ENCODE measurements at places on chromosomes 4 and X. TPM values are rescaled to one million over a fixed set of nuclear protein-coding genes. Genes with fewer than 3 reads are reported as not detected.

DNA sequence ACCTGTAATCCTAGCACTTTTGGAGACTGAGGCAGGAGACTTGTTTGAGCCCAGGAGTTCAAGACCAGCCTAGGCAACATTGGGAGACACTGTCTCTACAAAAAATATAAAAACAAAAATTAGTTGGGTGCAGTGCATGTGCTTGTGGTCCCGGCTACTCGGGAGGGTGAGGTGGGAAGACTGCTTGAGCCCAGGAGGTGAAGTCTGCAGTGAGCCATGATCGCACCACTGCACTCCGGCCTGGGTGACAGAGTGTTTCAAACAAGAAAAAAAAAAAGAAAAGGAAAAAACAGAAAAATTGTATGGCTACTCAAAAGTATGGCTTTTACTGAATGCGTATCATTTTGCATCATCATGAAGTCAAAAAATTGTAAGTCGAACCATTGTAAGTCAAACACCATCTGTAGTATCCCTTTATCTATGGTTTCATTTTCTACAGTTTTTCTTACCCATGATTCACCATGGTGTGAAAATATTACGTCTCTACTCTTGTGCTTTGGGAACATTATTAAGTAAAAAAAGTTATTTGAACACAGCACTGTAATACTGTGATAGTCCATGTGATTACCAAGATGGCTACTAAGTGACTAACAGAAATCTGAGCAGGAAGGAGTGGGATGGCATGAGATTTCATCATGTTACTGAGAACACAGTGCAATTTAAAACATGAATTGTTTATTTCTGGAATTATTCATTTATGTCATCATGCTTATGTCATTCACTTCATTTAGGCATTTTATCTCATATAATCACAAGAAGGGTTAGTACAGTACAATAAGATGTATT, 26.5 kb upstream of the MANBA start:
- DNase-seq = no peak

- DNase-seq = no peak
Measured at GRCh38 chrX:4764888-4765287, 1051.4 kb upstream of the PRKX start.

- no peak for DNase-seq
Measured at GRCh38 chrX:132766452-132766851, 192.0 kb downstream of the HS6ST2 start.

DNA sequence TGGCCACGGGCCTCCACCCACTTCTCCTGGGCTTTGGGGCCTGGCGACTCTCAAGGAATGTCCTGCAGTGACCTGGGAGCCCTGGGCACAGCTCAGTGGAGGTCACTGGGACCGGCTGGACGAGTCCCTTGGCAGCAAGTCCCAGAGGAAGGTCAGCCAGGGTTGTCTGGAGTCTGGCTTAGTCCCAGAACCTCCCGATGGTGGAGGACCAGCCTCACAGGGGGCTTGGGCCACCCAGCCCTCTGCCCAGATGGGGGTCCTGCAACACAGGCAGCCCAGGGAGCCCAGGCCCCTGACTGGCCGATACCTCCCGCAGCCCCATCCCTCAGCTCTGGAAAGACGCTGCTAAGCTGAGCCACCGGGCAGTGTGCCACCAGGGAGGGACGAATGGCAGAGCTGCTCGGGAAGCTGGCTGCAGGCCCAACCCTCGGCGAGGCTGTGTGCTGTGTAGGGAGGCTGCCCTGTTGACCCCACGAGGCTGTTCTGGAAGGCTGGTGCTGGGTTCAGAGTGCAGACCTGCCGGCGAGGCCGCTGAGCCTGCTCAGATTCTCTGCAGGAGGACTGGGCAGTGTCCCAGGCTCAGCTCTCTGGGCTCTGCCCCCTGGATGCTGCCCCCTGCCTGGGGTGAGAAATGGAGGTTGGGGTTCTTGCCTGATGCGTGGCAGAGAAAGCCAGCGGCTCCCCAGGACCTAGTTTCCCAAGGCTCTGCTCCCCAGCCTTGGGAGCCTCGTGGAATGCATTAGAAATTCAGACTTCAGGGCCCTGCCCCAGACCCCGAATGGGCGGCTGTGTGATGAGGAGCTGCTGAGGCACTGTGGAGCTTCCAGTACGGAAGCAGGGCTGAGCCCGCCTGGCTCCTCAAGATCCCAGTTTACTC, 61.7 kb downstream of the ADRA2C start:
- peak; percentile 96 for DNase-seq

DNA sequence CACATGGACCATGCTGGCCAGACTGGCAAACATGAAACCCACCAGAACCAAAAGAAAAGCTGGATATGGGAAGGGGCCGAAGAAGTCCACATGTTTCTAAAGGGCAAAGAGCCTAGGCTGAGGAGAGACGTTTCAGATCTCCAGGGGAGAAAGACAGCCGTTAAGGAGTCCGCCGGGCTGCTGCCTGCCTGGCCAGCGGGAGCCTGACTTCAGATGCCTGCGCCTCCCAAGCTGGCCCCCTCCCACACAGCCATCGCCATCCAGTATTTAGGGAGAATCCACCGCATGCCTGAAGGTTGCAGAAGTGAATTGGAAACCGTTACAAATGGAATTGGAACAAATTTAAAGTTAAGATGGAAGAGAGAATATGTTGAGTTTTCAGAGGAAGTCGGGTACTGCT, 2.9 kb downstream of the TBL1X start:
- DNase-seq = no peak

GRCh38 chr4:78032446-78032845, 24.7 kb upstream of the FRAS1 start:
- no peak for DNase-seq

GRCh38 chrX:39855748-39856129, 242.0 kb downstream of the BCOR start:
- DNase-seq = no peak

- no peak for DNase-seq
Measured at GRCh38 chrX:13288671-13289070, 31.2 kb downstream of the ATXN3L start.

Gene GPR173
- 5.0 TPM for total RNA-seq

Gene FGFR3
- total RNA-seq = 0.22 TPM

Gene MAGEC3
- not detected for total RNA-seq
